ENCODE measurements at places on chromosomes 4 and X.

DNA sequence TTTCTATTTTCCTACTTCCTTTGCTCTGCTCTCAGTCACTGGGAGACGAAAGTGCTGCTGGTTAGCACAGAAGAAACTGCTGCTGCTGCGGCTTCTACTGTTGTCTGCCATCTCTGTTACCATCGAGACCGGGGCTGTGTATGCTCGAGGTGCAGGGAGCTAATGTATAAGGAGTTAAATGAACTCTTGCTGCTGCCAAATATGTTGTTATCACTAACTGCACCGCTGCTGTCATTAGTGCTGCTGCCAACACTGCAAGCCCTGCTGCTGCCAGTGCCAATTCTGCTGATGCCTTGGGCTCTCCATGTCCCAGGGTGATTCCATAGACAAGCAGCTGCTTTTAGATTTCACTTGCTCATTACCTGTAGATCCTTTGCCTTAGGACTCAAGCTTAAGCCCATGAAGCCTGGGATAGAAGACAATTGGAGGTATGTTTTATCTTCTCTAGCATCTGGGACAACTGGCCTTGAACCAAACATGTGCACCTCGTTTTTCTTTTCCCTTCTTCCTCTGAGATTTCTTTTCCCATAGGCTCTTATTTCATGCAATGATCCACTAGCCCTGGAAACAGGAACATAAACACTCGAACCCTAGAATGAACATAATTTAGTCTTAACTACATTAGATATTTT lies 107.8 kb downstream of the CCSER1 start:
- peak; percentile 78 for DNase-seq

DNA sequence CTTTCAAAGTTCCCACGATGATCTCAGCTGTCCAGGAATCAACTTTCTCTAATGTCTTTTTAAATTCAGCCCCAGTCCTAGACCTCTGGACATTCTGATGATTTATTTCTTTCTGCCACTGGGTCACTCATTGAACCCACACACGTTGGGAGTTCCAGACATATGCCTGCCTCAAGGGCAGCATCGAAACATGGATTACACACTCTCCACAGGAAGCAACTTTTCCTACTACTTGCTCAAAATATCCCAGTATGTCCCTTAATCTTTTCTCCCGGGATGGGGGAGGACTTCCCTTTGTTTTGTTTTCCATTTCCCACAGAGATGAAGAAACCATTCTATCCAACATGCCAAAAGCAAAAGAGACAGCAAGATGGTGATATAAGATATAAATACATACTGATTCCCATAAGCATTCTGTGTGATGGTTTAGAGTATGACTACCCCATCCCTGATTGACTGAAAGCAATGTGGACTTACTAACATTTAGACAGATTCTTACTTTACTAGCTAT lies 79.8 kb upstream of the PPARGC1A start:
- no peak for DNase-seq

DNA sequence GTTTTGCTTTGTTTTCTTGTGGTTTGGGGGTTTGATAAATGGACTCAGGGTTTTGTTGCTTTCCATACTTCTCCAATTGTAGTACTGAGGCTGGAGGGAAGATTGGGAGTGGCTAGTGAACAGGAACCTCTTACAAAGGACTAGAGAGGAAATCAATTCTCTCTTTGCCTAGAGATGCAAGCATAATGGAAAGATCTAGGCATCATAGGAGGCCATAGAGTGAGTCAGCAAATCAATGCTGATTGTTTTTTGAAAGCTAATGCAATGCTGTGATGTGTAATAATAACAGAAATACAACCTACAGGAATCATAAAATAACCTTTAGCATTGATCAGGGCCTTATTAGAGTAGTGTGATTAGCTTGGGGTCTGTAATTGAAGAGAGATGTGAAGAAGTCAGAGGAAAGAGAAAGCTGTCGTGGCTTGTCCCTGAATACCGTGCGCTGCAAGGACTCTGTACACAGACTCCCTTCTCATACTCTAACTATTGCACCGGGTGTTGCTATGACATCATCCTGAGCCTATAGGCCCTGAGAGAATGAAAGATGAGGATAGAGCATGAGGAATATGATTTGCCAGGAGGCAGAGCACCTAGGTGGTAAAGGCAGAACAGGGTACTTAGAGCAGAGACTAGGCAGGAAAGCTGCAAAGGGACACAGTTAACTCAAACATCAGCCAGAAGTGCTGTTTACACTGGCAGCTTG lies 29.3 kb upstream of the GPR101 start:
- no peak for DNase-seq

- no peak for DNase-seq
Observed at GRCh38 chr4:68176904-68177303, 47.2 kb upstream of the TMPRSS11F start.

- DNase-seq = no peak
Observed at GRCh38 chr4:149164282-149164681, 651.4 kb downstream of the IQCM start.

- DNase-seq = no peak
Observed at GRCh38 chr4:20645236-20645635, 55.0 kb upstream of the PACRGL start.

DNA sequence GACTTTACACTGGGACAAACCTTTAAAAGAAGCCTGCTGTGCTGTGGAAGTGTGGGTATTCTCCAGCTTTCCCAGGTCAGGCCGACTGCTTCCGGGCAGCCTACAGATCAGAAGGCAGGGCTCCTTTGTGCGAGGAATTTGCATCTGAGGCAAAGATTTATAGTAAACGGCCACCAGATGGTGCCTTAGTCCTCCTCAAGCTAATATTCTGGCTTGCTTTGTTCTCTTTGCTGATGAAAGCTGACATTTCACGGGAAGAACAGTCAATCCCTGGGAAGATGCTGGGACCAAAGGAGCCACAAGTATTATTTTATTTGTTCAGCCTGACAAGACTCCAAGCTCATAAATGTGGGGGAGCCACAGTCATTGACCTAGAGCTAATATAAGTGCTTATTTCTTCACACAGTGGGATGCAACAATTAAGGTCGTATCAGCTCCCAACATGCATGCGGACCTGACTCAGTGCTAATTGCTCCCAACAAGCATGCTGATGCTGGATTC lies 120.7 kb upstream of the TRIM2 start:
- no peak for DNase-seq

DNA sequence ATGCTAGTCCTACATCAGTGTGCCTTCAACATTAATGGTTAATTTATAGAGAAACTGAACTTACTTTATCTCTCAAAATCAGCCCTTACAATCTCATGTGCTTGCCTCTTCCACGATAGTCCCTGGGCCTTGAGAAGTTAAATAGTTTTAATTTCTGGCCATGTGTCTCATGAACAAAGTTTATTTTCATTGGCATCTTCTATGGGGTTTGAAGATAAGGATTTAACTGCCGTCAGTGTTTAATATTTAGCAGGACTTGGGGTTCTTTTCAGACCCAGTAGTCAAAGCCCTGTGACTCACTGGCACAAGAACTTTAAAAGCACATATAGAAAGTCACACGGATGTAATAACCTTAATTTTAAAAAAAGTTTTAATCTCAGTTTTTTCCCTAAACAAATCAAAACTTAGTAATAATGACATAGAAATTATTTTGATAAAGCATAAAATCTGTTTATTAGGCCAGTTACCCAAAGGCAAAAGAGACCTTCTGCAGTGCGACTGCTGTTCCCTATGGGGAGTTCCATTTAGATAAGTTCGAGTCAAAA lies 10.1 kb upstream of the MPP1 start:
- no peak for DNase-seq

DNA sequence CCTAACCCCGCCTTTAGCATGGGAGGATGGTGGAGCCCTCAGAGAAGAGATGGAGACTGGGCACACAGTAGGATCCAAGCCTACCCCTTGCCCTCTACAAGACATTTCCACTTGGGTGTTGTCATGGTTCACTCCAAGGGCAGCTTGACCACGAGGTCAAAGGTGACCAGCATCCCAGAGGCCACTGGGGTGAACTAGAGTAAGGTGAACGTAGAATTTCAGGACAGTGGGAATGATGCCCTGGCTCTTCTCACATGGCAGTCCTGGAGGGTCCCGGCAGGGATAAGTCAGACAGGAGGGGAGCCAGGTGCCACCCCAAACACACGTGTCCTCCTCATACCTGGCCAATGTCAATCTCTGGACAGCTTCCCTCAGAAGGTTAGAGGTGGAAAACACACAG lies 274.2 kb upstream of the AGTR2 start:
- DNase-seq = no peak

GRCh38 chrX:16953606-16954211 lies 7.3 kb downstream of the REPS2 start:
- DNase-seq = no peak

DNA sequence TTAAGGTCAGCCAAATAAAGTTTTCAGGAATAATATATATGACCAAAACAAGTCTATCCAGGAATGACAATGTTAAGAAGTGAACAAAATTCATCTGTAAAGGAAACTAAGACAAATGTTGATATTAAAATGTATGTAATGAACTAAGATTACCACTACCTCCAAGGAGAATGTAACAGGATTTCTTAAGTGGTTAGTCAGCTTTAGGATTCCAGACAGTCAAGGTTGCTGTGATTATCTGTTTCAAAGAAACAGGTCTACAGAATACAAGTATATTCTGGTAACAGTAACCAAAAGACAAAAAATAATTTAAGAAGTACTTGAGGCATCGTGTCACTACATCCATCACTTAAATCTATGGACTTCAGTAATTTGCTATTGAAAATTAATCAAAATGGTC lies 172.8 kb downstream of the SCFD2 start:
- no peak for DNase-seq

DNA sequence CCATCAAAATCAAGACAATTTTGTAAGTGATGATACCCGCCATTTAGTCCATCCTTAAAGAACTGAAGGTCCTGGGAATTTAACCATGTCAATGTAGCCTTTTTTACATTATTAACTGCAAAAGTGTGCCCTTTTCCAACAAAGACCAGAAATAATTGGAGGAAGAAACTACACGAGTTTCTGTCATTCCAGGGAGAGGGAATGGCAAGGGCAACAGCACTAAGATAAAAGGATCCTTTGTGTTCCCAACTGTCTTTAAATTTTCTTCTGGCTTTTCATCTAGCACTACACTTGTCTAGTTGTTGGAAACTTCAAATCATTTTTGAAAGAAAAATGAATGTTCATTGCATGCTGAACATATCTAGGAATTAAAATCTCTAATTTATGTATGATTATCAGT lies 286.2 kb downstream of the GALNTL6 start:
- no peak for DNase-seq

DNA sequence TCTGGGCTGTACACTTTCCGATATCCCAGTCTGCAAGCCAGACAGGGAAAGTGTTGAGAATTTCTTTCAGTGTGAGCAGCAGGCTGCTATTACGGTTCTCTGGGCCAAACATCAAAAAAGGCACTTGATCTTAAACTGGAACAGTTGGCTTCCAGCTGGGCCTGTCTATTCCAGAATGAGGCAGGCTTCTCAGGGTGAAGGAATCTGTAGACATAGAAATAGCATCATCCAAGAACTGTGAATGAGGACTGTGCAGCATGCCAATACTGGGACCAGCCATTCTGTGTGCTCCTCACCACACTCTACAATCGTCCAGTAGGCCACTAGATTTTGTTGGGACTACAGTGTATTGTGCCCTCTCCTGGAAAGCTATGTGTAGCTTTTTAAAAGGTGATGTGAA lies 31.1 kb downstream of the ART3 start:
- DNase-seq = peak; percentile 75

DNA sequence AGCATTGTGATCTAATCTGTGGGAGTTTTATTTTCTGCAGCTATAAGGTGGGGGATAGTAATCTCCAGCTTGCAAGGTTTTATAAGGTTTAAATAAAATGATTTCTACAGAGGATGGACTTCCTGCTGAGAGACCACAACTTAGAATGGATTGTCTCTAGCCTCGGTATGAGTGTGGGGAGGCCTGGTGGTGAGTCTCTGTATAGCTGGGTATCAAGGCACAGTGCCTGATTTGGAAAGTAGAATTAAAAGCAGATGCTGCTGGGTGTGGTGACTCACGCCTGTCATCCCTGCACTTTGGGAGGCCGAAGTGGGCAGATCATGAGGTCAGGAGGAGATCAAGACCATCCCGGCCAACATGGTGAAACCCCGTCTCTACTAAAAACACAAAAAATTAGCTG lies 162.0 kb upstream of the GATB start:
- DNase-seq = no peak

GRCh38 chr4:64144994-64145393 lies 264.3 kb downstream of the TECRL start:
- no peak for DNase-seq

DNA sequence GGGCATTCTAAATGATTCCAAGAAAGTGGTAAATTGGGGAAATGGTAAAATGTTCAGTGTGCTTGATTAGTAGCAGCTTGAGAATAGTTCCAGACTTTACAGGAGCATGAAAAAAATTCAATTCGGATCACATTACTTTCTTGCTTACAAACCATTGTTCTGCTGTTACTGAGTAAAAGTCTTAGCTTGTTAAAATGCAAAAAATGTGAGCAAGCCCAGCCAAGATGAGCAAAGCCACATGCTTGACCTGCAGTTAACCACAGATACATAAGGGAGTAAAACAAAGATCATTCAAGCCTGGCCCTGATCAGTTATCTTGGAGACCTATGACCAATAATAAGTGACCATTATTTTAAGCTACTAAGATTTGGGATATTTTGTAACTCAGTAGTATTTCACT lies 562.9 kb upstream of the MAGEB2 start:
- DNase-seq = no peak

DNA sequence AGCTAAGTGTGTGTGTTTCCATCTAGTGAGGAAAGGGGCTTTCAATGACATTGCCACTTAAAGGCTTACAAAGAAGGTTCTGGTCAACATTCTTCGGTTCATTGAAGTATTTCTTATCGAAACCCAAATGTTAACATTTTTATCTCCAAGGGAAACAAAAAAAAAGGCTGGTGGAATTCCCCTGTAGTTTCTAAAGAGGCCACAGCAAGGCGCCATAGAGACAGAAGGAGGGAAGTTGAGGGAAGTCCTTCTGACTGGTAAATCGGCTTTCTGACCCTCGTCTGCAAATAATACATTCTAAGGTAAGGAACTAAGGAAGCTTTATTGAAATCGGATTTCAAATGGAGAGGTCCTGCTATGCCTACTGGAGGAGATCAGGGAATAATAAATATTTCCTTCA lies 1.7 kb upstream of the ZFP42 start:
- DNase-seq = no peak

DNA sequence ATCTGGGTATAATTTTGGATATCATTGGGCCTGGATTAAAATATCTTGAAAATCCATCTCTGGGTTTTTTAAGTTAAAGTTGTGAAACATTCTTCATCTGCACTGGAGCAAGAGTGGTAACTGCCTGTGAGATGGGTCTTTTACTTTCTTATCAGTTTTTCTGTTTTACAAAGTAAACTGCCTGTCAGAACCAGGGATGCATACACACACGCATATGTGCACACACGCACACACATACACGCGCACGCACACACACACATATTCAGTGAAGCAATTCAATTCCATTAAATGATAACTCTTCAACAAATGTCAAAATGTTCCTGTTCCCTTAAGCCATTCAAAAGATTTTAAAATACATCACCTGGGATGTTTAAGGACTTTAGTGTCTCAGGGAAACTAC lies 515.8 kb downstream of the INPP4B start:
- no peak for DNase-seq

GRCh38 chr4:48120132-48120531 lies 13.9 kb downstream of the TXK start:
- DNase-seq = no peak
